Fibroblast of lung (primary cell): ENCODE measurements at places on chromosomes 2 and 18.

- DNase-seq, result no peak
Measured at GRCh38 chr18:46001892-46002291, 34.8 kb upstream of the EPG5 start.

- no peak for DNase-seq
Measured at GRCh38 chr2:68964282-68964681, 10.2 kb upstream of the GKN1 start.

DNA sequence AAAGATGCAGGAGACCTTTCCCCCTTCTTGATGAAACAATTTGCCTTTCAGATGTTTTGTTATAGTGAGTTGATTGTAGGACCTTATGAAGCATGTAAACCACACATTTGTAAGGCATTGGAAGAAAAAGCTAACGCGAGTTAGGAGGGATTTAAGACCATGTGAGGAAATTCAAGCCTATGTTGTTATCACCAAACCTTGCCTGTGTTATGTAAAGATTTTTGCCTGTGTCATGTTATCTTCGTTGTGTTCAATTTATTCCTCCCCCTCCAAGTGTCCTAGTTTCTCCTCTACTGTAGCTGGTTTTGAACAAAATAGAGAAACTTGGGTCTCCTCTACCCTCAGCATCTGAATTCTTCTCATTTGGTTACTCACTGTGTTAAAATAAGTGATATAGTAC lies 173.0 kb downstream of the NEDD4L start:
- DNase-seq, result no peak

DNA sequence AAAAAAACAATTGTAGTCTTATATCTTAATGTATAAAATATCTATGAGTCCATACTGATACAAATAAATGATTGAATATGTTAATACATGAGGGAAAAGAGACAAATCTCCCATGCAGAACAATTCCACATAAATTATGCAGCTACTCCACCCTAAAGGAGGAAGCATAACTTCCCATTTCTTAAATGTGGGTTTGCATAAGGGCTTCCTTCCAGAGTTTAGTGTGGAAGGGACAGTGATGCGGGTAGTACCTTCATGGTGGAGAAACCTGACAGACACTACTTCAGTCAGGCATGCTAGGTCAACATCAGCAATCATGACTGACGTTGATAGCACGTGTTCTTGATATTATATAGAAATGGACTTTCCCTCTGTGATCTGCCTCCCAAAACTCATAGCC lies 146.9 kb upstream of the STON1 start:
- no peak for DNase-seq

GRCh38 chr2:8608411-8608954 lies 73.4 kb upstream of the ID2 start:
- DNase-seq, result peak; percentile 58

DNA sequence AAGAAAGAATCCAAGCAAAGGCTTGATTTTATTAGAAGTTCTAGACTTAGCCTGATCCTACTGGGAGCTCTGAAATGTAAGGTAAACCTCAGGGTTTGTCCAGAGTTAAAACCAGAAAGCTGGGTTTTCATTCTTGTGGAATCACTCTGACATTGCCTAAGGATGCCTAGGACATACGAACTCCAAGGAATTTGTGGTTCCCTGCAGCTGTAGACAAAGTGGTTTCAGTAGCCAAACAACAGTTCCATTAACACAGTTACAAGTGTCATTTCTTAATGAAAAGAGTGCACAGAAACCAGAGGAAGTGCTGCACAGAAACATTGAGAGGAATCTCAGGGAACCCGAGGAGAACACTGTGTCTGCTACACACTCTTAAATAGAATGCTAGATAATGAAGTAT lies 221.4 kb upstream of the ST6GAL2 start:
- DNase-seq, result no peak
